ENCODE measurements at places on chromosomes 3 and 15.

DNA sequence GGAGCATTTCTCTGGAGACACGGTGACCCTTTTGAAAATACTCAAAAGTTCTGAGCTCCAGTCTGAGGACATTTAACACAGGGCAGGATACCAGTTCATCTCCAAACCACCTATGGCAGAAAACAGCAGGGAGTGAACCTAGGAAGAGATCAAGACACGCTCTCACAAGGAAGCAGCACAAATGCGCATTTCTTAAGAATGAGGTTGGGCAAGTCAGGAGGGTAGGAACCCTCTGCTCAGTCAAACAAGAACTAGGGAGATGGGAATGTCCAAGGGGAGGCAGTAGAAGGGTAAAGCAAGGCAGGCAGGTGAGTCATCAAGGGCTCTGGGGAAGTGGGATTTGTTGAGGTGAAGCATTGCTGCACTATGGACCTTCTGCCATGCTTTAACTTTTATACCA is 60.3 kb upstream of the PSMD6 start:
- no peak for DNase-seq

GRCh38 chr3:107425033-107425432 is 47.8 kb downstream of the CCDC54 start:
- no peak for DNase-seq

GRCh38 chr3:56833022-56833421 is 31.3 kb upstream of the ARHGEF3 start:
- DNase-seq, result no peak

DNA sequence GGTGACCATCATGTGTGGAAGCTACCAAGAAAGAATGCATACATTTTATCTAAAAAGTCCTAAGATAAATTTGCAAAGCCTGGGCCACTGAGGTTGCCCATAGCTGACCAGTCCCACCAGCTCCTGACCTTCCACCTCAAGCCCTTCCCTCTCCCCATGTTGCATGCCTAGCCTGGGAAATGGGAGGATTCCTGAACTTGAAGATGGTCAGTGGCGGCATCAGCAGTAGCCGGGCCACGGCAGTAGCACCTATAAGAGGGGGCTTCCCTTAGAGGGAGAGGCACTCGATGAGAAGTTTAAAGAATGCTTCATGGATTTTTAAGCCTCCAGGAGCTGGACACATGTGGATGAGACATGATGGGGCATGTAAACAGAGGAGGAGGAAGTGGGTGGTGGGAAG is 172.1 kb downstream of the KLF13 start:
- no peak for DNase-seq

DNA sequence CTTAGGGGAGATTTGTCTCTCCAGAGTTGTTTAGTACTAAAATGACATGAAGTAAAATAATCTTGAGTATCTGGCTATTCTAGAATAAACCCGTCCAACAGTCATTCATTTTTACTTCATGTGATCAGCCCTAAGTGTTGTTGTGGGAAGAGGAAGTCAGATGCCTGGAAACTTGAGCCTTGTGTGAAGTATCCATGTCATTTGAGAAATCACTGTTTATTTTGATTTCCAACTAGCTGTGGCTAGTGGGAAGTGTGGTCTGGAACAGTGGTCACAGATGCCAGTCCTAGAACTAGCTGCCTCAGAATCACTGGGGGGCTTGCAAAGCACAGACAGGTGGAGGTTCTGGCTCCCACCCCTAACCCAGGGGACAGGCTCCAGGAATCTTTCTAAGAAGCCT is 77.7 kb upstream of the LIMD1 start:
- no peak for DNase-seq

DNA sequence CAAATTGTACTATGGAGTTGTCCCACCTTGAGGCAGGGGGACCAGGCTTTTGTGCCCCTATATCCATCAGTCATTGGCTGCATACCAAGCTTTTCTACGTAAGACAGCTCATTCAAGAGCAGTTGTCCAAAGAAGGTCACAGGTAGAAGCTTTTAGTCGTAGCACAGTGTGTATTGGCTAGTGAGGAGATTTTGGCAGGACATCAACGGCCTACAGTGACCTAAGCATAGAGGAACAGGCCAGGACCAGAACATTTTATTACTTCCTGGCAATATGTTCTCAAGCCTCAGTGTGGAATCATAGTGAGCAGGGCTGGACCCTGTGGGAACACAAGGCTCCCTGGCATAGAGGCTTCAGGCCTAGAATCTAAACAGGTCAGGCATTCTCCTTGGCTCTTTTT is 105.4 kb upstream of the ANKRD28 start:
- DNase-seq, result no peak

Data from stimulated activated CD4-positive, alpha-beta T cell treated with anti-CD3 and anti-CD28 coated beads, Interleukin-12 subunit alpha, Interleukin-12 subunit beta, amount 100 ng/mL, for 48 hours (primary cell).